ENCODE measurements at places on chromosomes 11 and 22.

DNA sequence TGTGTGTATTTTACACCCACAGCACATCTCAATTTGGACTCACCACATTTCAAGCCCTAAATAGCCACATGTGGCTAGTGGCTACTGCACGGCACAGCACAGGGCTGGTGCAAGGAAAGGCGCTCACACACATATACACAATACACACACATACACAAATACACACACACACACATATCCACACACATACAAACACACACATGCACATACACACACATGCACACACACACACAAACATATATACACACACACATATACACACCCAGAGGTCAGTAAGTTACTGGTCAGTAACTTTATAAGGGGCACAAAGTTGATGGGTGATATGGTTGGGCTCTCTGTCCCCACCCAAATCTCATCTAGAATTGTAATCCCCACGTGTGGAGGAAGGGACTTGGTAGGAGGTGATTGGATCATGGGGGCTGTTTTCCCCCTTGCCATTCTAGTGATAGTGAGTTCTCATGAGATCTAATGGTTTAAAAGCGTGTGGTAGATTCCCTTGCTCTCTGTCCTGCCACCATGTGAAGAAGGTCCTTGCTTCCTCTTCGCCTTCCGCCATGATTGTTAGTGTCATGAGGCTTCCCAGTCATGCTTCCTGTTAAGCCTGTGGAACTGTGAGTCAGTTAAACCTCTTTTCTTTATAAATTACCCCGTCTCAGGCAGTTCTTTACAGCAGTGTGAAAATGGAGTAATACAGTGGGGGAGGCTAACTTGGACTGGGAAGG is 37.6 kb upstream of the DKK3 start:
- DNase-seq, result no peak

- DNase-seq, result no peak
These were observed 602.6 kb upstream of the API5 start for GRCh38 chr11:42709216-42709615.

DNA sequence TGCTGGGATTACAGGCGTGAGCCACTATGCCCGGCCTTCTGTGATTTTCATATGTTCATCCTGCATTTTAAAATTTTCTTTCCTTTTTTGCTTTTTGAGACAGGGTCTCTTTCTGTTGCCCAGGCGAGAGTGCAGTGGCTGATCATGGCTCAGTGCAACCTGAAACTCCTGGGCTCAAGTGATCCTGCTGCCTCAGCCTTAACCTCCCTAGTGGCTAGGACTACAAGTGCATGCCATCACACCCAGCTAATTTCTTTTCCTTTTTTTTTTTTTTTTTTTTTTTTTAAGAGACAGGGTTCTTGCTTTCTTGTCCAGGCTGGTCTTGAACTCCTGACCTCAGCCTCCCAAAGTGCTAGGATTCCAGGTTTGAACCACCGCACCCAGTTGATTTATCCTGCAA is 54.1 kb upstream of the WT1 start:
- no peak for DNase-seq

DNA sequence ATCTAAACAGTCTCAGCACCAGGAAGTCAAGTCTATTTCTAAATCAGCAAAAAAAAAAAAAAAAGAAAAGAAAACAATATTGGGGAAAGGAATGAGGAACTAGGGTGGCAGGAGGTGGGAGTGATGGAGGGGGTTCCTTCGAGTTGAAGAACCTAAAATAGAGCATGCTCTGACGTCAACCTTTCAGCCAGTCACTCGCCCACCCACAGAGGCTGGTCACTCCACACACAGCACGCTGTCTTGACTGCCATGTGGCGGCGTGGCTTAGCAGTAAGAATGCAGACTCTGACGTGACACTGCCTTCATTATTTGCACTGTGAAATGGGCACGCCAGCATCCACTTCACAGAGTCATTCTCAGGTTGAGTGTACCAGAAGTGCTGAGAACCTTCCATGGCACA is 48.3 kb downstream of the LARGE1 start:
- DNase-seq, result no peak

GRCh38 chr11:65147352-65148075 is 13.2 kb upstream of the SYVN1 start:
- DNase-seq, result no peak

- no peak for DNase-seq
These were observed 35.6 kb upstream of the EHF start for GRCh38 chr11:34585304-34585734.

DNA sequence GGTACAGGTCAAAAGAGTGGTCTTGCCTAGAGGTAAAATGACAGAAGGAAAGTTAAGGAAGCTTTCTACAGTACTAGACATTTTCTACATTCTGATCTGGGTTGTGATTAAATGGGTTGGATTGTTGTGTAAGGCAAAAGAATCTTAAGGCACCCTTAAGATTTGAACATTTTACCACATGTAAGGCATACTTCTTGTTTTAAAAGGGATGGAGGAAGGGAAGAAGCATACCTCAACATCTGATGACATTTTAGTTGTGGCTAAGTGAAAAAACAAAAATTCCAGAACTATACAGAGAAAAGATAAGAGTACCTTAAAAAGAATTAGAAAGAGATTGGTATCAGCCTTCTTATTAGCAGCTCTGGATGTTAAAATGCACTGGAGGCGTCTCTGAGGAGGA is 356.0 kb upstream of the CADM1 start:
- DNase-seq, result no peak

GRCh38 chr11:61730240-61730994 is 22.0 kb upstream of the MYRF start:
- no peak for DNase-seq

GRCh38 chr11:88475991-88476418 is 138.5 kb upstream of the CTSC start:
- DNase-seq, result no peak

DNA sequence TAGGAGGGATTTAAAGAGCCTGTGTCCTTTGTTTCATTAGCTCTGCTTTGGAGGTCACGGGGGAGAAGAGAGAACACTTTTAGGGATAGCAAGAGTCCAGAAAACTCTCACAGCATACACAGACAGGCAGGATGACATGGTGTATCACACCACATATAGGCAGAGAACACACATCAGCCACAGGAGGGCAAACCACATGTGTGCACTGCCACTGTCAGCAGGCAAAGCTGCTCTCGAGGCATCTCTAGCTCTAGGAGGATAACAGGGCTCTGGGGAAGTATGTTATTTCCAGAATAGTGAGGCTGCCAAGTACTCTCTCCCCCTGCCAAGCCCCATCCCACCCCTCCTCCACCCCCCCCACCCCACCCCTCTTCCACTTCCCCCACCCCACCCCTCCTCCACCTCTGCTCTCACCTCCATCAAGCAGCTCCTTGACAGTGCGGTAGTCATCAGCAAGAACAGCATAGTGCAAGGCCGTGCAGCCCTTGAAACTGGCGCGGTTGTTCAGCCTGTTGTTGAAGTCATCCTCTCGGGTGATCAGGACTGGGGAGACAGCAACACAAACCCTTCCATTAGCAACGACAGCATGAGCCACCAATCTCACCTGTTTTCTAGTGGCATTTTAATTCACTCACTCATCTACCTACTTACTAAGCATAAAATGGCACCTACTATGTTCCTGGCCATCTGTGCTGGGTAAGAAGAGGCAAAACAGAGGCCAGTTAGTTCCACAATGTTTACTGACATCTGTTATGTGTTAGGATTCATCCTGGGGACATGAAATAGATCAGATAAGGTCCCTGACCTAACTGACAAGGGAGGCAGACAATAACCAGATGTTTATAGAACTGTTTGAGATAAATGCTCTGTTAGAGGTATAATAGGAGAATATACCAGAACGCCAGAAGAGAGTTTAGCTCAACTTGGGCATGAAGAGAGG is 75.6 kb downstream of the CLPB start:
- no peak for DNase-seq

- no peak for DNase-seq
These were observed 26.6 kb upstream of the IL10RA start for GRCh38 chr11:117959438-117960149.

DNA sequence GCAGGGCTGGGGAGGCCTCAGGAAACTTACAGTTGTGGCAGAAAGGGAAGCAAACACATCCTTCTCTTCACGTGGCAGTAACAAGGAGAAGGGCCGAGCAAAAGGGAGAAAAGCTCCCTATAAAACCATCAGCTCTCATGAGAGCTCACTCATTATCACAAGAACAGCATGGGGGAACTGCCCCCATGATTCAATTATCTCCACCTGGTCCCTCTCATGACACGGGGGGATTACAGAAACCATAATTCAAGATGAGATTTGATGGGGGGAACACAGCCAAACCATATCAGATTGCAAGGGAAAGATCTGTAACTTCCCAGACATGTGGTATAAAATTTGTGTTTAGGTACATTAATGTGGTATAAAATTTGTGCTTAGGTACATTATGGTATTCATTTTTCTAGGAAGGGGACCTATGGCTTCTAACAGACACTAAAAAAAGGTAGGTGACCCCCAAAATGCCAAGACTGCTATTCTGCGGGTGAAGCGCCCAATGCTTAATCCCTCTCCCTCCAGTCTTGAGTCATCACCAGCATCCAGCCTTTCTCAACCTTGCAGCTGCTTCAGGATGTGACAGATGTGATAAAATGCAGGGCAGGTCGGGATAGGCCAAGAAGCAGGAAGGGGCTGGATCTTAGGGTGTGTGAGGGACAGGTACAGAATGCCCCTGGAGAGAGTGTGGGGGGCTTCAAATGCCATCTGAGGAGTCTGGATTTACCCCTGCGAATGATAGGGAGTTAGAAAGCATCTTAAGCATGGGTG is 57.7 kb upstream of the AMPD3 start:
- no peak for DNase-seq

GRCh38 chr11:124481365-124482323 is 36.1 kb upstream of the OR8B8 start:
- peak; percentile 41 for DNase-seq

GRCh38 chr11:130166457-130166784 is 6.8 kb downstream of the ST14 start:
- DNase-seq, result no peak

- no peak for DNase-seq
These were observed 18.6 kb downstream of the TREH start for GRCh38 chr11:118660681-118661424.

DNA sequence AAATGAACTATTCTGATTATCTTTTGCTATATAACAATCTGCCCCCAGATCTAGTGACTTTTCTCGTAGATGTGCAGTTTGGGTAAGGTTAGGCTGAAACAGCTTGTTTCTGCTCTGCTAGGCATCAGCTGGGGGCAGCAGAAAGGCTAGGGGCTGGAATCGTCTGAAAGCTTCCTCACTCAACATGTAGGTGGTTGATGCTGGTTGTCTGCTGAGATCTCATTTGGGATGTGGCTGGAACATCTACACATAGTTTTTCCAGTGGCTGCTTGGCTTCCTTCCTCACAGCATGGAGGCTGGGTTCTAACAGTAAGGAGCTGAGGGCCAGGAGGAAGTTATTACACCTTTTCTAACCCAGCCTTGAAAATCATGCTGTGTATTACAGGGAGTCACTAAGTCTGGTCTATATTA is 30.2 kb downstream of the USP47 start:
- DNase-seq, result no peak

- DNase-seq, result no peak
These were observed 5.0 kb upstream of the DGKZ start for GRCh38 chr11:46342239-46342638.

GRCh38 chr11:77487790-77488189 is 13.9 kb upstream of the PAK1 start:
- no peak for DNase-seq

- DNase-seq, result no peak
These were observed 42.5 kb downstream of the INSC start for GRCh38 chr11:15157181-15157580.

DNA sequence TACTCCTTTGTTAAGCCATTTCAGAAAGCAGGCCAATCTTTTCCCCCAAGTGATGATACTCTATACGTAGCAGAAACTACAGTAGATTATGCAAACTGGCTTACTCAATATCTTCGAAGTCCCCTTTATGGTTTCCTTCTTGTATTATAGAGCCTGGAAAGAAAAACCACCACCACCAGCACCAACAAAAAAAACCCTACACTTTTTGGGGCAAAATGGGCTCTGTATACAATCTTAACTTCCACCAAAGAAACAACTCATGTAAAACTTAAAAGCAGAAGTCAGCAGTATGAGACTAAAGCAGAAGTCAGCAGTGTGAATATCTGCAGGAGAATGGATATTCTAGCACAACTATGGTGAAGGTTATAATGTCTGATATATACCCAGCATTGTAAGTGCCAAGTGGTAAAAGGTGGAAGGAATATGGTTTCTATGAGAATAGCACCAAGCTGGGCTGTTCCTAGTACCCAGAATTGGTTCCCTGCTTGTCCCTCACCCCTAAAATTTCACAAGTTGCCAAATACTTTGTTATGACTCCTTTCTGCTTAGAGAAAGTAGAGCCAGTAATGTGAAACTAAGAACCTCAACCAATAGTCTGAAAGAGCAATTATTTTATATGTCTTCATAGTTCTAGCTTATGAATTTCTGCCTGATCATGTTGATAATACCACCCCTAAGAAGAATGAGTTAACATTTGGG is 252.1 kb downstream of the SBF2 start:
- no peak for DNase-seq

- no peak for DNase-seq
These were observed 96.6 kb upstream of the LMO1 start for GRCh38 chr11:8360086-8360828.

- DNase-seq, result no peak
These were observed 198.1 kb upstream of the SEZ6L start for GRCh38 chr22:25970999-25971811.

GRCh38 chr11:6745465-6746015 is 26.2 kb downstream of the OR2AG2 start:
- DNase-seq, result no peak

GRCh38 chr11:10927538-10927937 is 69.7 kb upstream of the ZBED5 start:
- no peak for DNase-seq

DNA sequence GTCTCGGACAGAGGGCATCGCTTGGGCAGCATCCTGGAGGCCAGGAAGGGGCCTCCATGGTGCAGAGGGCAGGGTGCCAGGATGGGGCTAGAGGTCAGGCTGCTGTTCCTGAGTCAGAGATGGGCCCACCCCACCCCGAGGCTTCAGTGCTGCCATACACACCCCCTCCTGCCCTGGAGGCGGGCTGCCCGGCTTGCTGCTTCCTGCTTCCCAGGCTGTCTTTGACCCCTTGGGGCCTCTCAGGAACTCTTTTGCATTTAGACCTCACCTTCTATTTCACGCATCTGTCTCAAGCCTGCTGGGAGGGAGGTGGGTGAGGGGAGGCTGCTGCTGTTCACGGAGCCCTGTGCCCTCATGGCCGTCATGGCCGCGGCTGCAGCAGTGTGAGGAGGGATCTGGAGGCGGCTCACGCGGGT is 6.6 kb upstream of the GRAMD4 start:
- DNase-seq, result no peak

DNA sequence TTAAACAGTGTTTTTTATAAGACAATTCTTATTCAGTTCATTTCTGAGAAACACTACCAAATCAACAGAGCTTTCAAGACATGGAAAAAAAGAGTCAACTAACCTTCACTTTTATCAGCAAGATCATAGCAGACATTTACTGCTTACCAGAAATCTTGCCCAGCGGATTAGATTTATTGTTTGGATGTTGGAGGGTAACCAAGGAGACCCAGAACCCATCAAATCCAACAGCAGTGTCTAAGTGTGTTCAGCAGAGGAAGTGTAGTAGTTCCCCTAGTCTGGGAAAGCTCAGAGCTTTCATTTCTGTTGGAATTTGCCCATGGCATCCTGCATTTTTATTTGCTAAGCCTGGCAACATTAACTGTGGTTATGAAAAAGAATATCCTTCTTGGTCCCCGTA is 2.4 kb upstream of the PGM2L1 start:
- no peak for DNase-seq

- DNase-seq, result no peak
These were observed 16.4 kb upstream of the CSRP3 start for GRCh38 chr11:19218216-19218615.

All from occipital lobe (tissue), 3 donors.